Ureter (tissue), 1 donor: ENCODE measurements at places on chromosomes 6 and 20. TPM values are rescaled to one million over a fixed set of nuclear protein-coding genes. Genes with fewer than 3 reads are reported as not detected.

Gene HLA-DPB1
- 82.5 TPM for total RNA-seq

GRCh38 chr6:129507059-129507807, 202.7 kb downstream of the ARHGAP18 start:
- peak; percentile 71 for DNase-seq

Gene TINAG
- total RNA-seq, result not detected

DNA sequence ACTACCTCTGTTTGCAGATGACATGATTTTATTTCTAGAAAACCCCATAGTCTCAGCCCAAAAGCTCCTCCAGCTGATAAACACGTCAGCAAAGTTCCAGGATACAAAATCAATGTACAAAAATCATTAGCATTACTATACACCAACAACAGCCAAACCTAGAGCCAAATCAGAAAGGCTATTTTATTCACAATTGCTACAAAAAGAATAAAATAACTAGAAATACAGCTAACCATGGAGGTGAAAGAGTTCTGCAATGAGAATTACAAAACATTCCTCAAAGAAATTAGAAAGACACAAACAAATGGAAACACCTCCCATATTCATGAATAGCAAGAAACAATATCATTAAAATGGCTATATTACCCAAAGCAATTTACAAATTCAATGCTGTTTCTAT, 65.6 kb upstream of the HTR1E start:
- DNase-seq, result no peak

GRCh38 chr6:146864885-146865284, 266.1 kb downstream of the ADGB start:
- DNase-seq, result no peak

Gene LY86
- total RNA-seq, result 1.8 TPM

GRCh38 chr6:119283979-119284545, 65.5 kb downstream of the MAN1A1 start:
- DNase-seq, result no peak

Gene BCL2L1
- 91.4 TPM for total RNA-seq

Gene HMGA1
- 88.0 TPM for total RNA-seq

Gene RIPOR2
- 12.1 TPM for total RNA-seq

Gene SGK2
- total RNA-seq, result 29.8 TPM

DNA sequence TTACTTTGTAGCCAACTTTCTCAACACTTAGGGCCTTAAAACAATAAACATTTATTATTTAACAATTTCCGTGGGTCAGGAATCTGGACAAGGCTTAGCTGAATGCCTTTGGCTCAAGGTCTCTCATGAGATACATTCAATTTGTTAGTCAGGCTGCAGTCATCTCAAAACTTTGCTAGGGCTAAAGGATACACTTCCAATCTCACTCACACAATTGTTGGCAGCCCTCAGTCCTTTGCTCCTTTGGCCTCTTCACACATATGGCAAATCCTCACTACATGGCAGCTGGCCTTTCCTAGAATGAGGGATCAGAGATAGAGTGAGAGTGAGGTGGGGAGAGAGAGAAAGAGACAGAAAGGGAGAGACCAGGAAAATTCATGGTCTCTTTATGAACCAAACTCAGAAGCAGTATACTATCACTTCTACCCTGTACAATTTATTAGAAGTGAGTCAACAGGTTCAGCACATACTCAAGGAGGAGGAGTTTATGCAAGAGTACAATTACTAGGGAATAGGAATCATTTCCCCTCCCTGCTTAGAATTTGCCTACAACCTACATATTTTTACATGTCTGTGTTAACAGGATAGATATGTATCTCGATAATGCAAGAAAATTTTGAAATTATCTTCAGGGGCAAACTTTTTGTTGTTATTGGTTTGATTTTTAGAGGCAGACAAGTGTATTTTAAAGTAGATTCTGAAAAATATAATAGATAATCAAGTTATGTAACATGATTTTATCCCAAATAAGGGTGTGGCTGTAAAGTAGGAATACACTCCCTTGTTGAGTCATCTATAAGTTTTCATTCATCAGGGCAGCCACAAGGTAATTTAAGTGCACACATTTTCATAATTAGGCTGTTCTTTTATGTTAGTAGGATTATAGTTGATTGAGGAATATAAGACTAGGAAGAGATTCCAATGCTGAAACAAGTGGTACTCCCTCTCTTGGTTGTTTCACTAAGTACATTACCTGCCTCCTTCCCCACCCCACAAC, 85.9 kb upstream of the HMGCLL1 start:
- no peak for DNase-seq

GRCh38 chr6:35453236-35453635, 1.1 kb downstream of the FANCE start:
- no peak for DNase-seq

DNA sequence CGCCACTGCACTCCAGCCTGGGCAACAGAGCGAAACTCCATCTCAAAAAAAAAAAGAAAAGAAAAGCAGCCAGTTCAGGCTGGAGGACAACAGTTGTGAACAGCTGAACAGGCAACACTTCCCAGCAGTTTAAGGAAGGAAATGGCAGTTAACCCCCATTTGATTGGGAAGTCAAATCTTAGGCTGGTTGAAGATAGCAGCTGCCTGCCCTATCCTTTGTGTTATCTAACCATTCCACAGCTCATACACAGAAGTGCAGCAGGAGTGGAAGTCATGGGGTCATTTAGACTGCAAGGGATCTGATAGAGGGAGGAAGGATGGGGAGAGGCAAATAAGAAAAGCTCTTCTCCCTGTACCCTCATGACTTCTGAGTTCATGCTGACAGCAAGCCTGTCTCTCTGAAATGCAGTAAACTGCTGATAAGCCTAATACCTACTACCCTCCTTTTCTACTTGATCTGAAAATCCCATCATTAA, 35.3 kb downstream of the KCTD20 start:
- no peak for DNase-seq

Gene ARFRP1
- total RNA-seq, result 69.8 TPM

Gene PRKN
- 12.1 TPM for total RNA-seq

GRCh38 chr6:161050134-161050765, 58.7 kb downstream of the MAP3K4 start:
- DNase-seq, result no peak

DNA sequence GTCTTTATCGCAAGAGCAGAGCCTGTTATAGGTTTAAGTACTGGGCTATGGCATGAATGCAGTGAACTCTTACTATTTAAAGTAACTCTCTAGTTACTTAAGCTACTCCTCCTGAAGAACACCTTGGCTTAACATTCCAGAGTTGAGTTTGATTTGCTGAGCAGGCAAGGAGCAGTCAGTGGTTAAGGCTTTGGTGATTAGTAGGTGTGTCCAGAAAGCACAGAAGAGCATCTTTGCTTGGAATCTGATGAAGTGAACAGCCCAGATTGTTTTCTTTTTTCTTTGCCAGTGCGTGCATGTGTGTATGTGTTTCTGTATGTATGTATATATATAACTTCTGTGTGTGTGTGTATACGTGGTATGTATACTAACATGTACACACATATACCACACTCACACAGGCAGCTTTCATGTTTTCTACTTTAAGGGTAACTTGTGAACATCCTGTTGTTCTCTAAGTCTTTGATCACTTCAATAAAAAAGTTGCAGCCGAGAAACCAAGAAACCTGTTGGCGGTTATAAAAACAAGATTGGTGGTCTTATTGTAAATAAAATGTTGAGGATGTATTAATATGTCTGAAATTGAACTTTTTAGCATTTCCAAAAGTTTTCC, 56.2 kb upstream of the TULP4 start:
- no peak for DNase-seq

GRCh38 chr6:57013521-57013926, 33.0 kb upstream of the KIAA1586 start:
- no peak for DNase-seq

DNA sequence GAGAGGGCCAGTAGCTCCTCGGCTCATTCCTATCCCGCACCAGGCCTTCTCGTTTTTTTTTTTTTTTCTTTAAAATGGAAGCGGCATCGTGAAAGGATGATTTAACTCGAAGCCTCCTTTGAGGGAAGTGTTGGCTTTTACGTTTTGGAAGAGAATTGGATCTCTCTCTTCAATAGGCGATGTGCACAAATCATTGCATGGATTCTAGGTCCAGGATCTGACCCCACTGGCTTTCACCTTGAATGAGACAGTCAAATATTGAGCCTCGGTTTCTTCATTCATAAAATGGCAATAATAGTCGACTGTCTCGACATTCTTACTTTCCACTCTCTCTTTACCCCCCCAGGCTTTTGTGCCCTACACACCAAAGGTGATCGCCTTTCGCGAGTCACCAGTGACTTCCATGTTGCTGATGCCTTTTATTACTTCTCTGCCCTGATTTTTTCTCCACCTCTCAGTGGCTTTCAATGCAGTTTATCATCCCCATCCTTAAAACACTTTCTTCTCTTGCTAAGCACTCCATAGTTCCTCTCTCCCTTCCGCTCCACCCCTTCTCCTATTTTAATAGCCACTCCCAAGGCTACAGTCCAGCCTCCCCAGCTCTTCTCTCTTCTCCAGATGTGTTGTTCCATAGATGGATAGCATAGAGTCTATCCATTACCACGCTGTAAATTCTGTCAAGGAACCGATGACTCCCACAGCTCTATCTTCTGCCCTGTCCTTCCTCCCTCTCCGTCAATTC, 473 bp upstream of the DTNBP1 start:
- no peak for DNase-seq

Gene C2
- 17.1 TPM for total RNA-seq

DNA sequence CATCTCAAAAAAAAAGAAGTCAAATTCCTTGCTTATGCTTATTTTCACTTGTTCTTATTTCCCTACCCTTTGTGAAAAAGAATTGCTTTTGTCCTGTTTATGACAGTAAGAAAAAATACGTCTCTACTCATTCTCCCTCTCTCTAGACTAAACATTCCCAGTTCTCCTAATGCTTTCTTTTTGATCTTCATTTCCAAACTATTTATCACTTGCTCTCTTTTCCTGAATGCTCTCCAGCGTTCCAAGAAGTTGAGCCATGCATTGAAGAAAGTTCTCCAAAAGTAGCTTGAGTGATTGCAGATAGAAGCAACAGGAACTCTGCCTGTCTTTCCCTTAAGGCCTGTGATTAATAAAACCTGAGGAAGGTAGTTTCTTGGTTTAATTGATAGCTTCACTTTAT, 53.1 kb upstream of the TMEM170B start:
- no peak for DNase-seq

Gene TCP11
- total RNA-seq, result not detected

Gene SOX12
- total RNA-seq, result 7.4 TPM

GRCh38 chr20:41339957-41340326, 679 bp upstream of the LPIN3 start:
- DNase-seq, result peak; percentile 93

GRCh38 chr20:37379967-37380828, 34.3 kb downstream of the SRC start:
- no peak for DNase-seq

DNA sequence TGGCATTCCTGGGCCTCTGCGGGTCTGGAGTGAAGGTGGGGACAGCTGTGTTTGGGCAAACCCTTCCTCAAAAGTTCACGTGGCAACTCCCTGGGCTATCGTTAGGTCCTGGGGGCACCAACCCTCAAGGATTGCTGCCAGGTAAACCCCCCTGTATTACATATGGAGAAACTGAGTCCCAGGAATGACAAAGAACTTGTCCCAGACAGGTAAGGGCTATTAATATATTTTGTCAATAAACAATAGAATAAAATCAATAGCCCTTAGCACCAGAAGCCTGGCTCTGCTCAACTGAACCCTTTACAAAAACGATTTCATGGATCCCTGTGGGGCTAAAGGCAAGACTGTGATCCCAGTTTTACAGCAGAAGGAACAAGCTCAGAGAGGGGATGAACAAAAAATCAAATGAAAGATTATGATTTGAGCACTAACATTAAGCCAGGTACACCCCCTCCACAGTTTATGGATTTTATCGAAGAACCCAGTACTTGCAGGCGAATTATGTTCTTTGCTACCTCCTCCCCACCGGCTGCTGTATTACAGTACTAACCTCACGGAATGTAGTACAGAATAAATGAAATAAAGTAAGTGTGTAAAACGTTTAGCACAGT, 2.7 kb downstream of the ID1 start:
- DNase-seq, result no peak

GRCh38 chr6:21885111-21885510, 291.6 kb downstream of the SOX4 start:
- DNase-seq, result no peak

- peak; percentile 10 for DNase-seq
Measured at GRCh38 chr6:18047406-18047805, 60.0 kb upstream of the KIF13A start.

Gene KIFC1
- total RNA-seq, result 1.0 TPM

GRCh38 chr6:117272032-117272866, 6.9 kb downstream of the VGLL2 start:
- DNase-seq, result no peak

GRCh38 chr20:10682939-10683338, 9.1 kb upstream of the JAG1 start:
- DNase-seq, result no peak

Gene CTNNBL1
- 52.9 TPM for total RNA-seq

Gene LPIN3
- 30.4 TPM for total RNA-seq

DNA sequence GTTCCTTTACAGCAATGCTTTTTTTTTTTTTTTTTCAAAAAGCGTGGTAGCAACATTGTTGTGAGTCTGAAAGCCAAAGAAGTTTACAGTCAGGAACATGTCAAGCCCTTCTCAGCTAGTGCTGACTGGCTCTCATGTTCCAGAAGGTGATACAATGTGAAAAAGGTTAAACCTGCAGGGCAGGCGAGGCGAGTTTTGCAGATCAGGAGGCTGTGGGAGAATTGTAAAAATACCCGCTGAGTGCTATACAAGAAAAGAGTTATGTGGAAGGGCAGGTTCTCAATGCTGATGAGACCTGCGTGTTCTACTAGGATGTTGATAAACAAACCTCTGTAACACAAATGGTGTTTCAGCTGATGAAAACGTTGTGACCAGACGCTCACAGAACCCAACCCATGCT, 30.9 kb upstream of the RPP40 start:
- peak; percentile 62 for DNase-seq

Gene CAGE1
- not detected for total RNA-seq

Gene JPH2
- total RNA-seq, result 35.2 TPM

GRCh38 chr6:106789428-106790148, 160.2 kb downstream of the QRSL1 start:
- no peak for DNase-seq

Gene LSM2
- total RNA-seq, result 35.6 TPM

Gene C6orf132
- total RNA-seq, result 69.3 TPM

- DNase-seq, result no peak
Measured at GRCh38 chr6:11806561-11807317, 28.1 kb upstream of the ADTRP start.

Gene QRSL1
- total RNA-seq, result 17.0 TPM

Gene ZNF334
- 18.7 TPM for total RNA-seq

DNA sequence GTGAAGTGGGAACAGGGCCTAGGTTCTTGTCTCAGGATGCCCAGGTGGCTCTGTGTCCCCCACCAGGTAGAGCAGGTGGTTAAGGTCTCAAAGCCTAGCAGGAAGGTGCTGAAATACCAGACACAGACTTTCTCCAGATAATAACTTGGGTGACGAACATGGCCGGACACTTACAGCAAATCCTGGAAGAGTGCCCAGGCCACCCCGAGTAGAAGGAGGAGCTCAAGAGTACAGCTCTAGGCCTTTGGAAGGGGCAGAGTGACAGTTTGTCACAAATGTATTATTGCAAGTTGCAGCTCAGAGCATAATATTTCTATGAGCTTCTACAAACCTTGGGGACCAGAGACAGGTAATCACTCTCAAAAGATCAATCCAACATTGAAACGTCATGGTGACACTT, 251.6 kb upstream of the SOX4 start:
- DNase-seq, result no peak
